ENCODE measurements at places on chromosomes 1 and 21.

- DNase-seq, result no peak
These were observed 705 bp upstream of the QSOX1 start for GRCh38 chr1:180154003-180154324.

DNA sequence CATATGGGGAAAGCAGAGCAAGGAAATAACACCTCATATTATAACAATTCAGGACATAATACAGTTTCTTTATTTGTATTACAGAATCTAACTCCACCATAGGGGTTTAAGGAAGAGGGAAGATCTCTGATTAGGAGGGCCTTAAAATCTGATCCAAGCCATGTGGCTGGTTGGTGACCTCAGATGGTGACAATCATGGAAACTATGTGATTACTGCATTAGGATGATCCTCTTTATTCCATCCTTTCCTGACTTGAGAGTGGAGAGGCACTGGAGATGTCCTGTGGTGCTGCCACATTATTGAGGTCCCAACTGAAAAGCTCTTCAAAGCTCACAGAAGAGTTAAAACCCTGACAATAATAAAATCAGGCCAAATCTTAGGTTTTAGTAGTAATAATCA is 168.1 kb upstream of the BEND5 start:
- no peak for DNase-seq

- DNase-seq, result no peak
These were observed 145.6 kb downstream of the FMN2 start for GRCh38 chr1:240237305-240237721.

GRCh38 chr1:233725423-233725822 is 111.5 kb downstream of the KCNK1 start:
- no peak for DNase-seq

- no peak for DNase-seq
These were observed at the start of gene DLGAP3 for GRCh38 chr1:34929497-34929852. Gene DLGAP3 (minus strand): TSS chr1:34929650. CDS start chr1:34905383, 24,267 bp downstream.

Measured in GF-D8 (cell line).